SJCRH30 (cell line): ENCODE measurements at places on chromosomes 11 and 22.

- H3K27me3 ChIP-seq: no peaks in the 10 kb centered on the region
- H3K4me1 ChIP-seq: peaks cover 3% of the 10 kb centered on the region
- no peak overlapping the region for H3K4me3 ChIP-seq
These were observed 29.3 kb downstream of the FAT3 start for GRCh38 chr11:92253945-92254344.

DNA sequence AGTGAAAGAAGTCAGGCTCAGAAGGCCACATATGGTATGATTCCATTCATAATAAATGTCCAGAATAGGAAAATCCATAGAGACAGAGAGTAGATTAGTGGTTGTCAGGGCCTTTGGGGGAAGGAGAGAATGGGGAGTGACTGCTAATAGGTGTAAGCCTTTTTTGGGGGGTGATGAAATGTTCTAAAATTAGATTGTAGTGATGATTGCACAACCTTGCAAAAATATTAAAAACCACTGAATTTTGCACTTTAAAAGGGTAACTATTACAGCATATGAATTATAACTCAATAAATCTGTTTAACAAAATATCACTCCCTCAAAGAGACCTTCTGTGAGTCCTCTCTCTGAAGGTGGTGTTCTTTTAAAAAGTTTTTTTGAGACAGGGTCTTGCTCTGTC, 72.3 kb upstream of the GRK3 start:
- H3K27me3 ChIP-seq: no peaks in the 10 kb centered on the region
- no peak overlapping the region for H3K4me3 ChIP-seq
- H3K27ac ChIP-seq: no peak overlapping the region
- peaks cover 62% of the 10 kb centered on the region for H3K4me1 ChIP-seq

DNA sequence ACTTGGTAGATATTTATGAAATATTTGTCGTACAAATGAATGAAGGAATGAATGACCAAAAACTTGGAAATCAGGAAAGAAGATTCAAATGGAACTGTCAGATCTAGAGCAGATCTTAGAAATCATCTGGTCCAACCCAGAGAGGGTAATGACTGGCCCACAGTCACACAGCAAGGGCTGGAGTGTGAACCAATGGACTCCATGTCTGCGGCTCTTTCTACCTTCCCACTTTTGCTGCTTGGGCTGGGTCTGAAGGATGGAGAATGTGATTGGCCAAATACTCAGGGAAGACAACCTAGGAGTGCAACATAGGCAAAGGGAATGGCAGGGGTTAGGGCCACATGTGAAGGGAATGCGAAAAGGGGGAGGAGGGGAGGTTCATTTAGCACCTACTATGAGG, 5.8 kb upstream of the DGKZ start:
- peaks cover 15% of the 10 kb centered on the region for H3K4me1 ChIP-seq
- no peak overlapping the region for H3K27ac ChIP-seq
- DNase-seq: no peak

- peaks cover 36% of the 10 kb centered on the region for H3K4me1 ChIP-seq
- DNase-seq: no peak
- peaks cover 17% of the 10 kb centered on the region for H3K36me3 ChIP-seq
- H3K27ac ChIP-seq: peak overlapping the region; percentile 99
- H3K4me3 ChIP-seq: no peak overlapping the region
These were observed 14.9 kb downstream of the PPM1F start for GRCh38 chr22:21937821-21938070.

GRCh38 chr11:95877291-95877690, 46.6 kb downstream of the MTMR2 start:
- no peak for DNase-seq
- H3K27me3 ChIP-seq: no peaks in the 10 kb centered on the region
- no peak overlapping the region for H3K4me3 ChIP-seq
- H3K36me3 ChIP-seq: no peaks in the 10 kb centered on the region

DNA sequence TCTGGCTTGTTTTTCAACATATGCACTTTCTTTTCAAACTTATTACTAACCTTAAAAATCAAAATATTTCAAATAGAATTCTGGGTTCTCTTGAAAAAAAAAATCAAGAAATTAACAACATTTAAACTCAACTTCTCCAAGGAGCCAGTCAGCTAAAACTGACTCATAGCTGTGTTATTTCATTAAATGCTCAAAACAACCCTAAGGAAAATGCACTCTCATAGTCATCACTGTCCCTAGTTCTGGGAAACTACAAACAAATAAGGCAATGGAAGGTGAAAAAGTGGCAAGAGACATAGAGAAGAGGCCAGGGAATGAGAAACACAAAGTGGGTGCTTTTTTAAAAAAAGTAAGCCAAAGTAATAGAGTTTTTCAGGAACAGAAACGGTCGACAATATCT, 4.1 kb upstream of the ARHGAP20 start:
- H3K27ac ChIP-seq: no peak overlapping the region
- no peaks in the 10 kb centered on the region for H3K4me1 ChIP-seq
- H3K27me3 ChIP-seq: no peaks in the 10 kb centered on the region
- no peak overlapping the region for H3K4me3 ChIP-seq
- H3K36me3 ChIP-seq: no peaks in the 10 kb centered on the region
- DNase-seq: no peak

DNA sequence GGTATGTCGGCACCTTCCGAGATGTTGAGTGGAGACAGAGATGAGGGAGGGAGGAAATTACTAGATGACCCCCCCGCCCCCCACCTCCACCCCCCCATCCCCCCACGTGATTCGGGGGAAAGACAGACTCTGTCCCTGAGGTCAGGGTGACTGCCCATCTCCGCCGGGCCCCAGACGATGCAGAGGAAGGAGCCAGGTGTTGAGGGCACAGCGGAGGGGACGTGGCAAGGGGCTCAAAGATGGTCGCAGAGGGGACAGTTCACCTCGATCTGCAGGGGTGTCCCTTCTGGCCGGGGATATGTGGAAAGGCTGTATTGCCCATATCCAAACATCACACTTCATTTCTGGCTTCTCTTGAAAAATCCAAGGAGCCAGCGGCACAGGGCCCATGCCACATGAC, 14.1 kb downstream of the PHF21B start:
- no peak overlapping the region for H3K27ac ChIP-seq
- H3K4me1 ChIP-seq: no peaks in the 10 kb centered on the region
- H3K36me3 ChIP-seq: no peaks in the 10 kb centered on the region
- DNase-seq: no peak
- no peak overlapping the region for H3K4me3 ChIP-seq

GRCh38 chr11:70397983-70398833, at the start of gene CTTN:
CTTN (plus strand) TSS chr11:70398529; CDS start chr11:70407298, 8,769 bp downstream.
- DNase-seq: peak; percentile 89
- H3K27ac ChIP-seq: peak within 1 kb of the TSS; percentile 78
- peak within 1 kb of the TSS; percentile 100 for H3K4me3 ChIP-seq
- H3K36me3 ChIP-seq: no peaks in the 10 kb centered on the region; the same call in 1 of the 2 replicates
- no peaks in the 10 kb centered on the region for H3K27me3 ChIP-seq

DNA sequence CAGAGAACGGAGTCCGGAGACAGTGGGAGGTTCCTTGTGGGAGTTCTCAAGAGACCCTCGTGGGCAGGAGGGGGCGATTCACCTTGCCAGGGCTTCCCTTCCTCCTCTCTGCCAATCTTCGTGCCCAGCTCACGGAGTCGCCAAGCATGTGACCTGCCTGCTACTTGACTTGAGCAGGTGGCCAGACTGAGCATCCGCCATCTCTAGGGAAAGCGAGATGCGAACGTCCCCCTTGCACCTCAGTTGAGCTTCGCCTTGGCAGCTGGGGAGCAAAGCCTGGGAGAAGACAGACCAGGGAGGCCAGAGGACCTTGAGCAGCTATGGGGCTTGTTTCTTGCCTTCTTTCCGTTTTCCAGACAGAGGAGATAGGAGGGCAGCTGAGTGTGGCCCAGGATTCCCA, 123.2 kb downstream of the GRIK4 start:
- H3K4me1 ChIP-seq: no peaks in the 10 kb centered on the region
- H3K27ac ChIP-seq: no peak overlapping the region
- H3K27me3 ChIP-seq: no peaks in the 10 kb centered on the region
- DNase-seq: no peak
- no peaks in the 10 kb centered on the region for H3K36me3 ChIP-seq

DNA sequence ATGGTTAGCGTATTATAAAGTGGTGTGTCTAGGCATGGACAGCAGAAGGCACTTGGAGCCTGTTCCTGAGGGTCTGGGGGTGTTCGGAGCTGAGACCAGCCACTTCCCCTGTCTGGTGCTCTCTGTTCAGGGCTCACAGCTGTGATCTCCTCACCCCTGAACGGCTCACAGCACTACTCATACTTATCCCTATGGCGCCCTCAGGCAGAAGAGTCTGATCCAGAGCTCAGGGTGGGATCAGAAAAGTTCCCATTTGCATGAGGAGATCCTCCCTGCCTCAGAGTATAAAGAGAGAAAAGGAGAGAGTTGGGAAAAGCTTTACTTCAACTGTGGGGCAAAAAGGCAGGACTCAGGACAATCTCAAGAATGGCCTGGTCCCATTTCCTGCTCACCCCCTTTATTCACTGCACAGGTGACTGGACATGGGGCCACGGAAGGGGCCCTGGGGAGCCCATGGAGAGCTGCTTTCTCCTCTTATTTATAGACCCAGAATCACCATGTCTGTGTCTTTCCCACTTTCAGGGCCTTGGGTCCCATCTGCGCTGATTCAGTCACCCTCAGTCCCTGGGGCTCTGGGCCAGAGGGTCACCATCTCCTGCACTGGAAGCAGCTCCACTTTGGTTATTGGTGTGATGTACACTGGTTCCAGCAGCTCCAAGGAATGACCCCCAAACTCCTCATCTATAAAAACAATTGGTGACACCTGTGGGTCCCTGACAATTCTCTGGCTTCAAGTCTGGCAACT, 97.0 kb upstream of the TOP3B start:
- no peaks in the 10 kb centered on the region for H3K4me1 ChIP-seq
- DNase-seq: no peak
- no peaks in the 10 kb centered on the region for H3K36me3 ChIP-seq
- H3K27ac ChIP-seq: no peak overlapping the region
- H3K27me3 ChIP-seq: peaks cover 19% of the 10 kb centered on the region; the same call in 1 of the 2 replicates
- no peak overlapping the region for H3K4me3 ChIP-seq

GRCh38 chr11:48005136-48005535, 24.8 kb downstream of the PTPRJ start:
- no peak for DNase-seq
- no peaks in the 10 kb centered on the region; the same call in 1 of the 2 replicates for H3K4me1 ChIP-seq
- no peaks in the 10 kb centered on the region for H3K36me3 ChIP-seq
- 0 out of 2 replicates have a peak, but pooled peaks cover 4% of the 10 kb centered on the region for H3K27me3 ChIP-seq
- H3K27ac ChIP-seq: no peak overlapping the region

DNA sequence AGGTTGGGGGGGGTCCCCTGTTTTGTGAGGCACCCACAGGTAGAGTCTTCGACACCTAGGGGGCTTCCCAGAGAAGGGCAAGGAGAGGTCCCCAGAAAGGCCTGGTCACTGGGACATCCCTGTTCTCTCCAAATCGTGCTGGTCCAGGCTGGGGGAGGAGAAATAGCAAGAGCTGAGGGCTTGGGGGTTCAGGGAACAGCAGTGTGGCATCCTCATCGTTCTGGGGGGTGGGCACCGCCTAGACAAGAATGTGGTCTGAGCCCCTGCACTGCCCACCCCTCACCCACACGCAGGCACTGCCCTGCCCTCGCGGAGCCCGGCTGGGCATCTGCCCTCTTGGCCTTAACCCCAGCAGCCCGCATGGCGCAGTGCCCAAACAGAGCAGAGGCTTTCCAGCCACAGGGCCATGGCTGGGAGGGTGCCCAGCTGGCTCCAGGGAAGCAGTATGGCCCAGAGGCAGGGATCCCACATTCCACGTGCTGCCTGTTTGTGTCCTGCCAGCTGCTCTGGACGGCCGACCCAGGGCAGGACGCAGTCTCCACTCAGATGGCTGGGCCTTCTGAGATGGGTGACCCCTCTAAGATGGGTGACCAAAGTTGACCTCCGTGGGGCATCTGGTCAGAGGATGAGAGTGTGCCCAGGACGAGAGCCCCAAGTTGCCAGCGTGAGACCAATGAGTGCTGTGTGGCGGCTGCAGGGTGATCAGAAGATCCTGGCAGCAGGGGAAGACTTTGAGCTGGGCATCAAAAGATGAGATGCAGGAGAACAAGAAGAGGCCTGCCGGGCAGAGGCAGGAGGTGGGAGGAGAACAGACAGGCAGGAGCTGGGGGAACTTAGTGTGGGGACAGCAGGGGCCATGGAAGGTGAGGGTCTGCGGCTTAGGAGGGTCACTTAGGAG, 14.4 kb downstream of the SCARF2 start:
- no peaks in the 10 kb centered on the region for H3K27me3 ChIP-seq
- DNase-seq: no peak
- no peak overlapping the region for H3K27ac ChIP-seq
- no peak overlapping the region for H3K4me3 ChIP-seq
- H3K36me3 ChIP-seq: peaks cover 13% of the 10 kb centered on the region
- no peaks in the 10 kb centered on the region; the same call in 1 of the 2 replicates for H3K4me1 ChIP-seq
